Stimulated activated CD4-positive, alpha-beta T cell treated with anti-CD3 and anti-CD28 coated beads, Interleukin-1b, Interleukin-23, amount 100 ng/mL, for 1 hour (primary cell): ENCODE measurements at places on chromosomes 2 and 18.

- DNase-seq: no peak
Observed at GRCh38 chr2:195392446-195393336, 264.3 kb upstream of the SLC39A10 start.

DNA sequence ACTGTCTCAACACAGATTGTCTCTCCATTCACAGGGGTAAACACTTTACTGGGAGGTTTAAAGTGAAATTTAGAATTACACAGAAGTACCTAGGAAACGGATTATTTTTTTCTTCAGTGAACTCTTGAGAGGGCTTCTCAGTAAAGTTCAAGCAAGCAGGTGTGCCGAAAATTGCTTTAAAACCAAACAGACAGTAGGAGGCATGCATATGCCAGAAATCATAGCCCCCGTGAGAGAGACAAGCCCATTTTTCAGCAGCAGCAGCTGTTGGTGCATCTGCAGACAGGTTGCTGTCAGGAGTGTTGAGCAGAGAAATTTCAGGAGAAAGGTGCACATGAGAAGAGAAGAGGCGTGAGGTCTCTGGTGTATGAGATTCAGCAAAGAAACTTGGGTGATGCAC, 2115.5 kb upstream of the CELF4 start:
- DNase-seq: no peak

DNA sequence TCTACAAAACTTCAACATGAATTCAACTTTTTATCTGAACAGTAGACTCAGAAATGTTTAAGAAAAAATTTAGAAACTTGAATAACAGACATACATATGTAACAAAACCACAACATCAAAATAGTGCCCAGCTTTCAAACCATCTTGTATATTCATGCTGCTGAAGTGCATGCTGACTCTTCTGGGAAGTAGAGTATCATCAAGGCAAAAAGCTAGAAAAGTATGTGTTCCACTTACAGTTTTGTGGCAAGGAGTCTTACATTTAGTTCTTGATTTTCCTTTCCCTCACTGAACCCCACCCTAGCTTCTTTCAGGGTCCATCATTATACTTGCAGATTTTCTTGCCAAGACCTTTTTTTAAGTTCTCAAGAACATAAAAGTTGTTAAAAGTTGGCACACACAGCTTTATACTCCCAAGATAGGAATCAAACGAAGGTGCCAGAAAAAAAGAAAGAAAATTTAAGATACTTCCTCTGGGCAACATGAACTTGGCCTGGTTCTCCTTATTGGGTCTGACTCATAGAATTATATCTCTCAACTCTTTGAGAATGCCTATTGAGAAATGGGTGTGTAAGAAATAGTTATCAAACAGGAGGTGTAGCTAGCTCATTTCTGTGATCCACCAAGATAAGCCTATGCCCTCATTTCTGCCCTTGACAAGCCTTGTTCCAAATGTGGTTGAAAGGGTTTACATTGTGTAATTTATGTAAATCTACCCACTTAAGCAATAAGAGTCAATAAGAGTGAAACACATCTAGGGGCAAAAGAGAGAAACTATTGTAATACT, 667.6 kb upstream of the ACVR2A start:
- DNase-seq: no peak

GRCh38 chr2:110837446-110838409, 105.4 kb downstream of the ACOXL start:
- no peak for DNase-seq

DNA sequence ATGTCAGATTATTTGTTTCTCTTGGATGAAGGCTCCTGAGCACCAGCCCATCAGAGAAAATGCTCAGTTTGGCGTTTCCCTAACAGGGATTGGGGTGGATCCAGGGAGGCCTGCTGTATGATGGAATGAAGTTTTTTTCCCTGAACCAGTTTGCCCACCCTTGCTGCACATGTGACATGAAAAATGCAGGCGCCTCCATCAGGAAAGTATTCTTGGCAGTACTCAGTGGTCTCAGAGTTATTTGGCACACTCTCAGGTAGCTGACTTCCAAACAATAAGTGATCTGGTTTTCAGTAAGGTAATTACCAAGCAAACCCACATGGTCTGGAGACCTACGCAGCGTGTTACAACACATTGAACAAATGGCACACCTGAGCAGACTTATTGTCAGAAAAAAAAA, 254.9 kb downstream of the PAX3 start:
- DNase-seq: no peak

DNA sequence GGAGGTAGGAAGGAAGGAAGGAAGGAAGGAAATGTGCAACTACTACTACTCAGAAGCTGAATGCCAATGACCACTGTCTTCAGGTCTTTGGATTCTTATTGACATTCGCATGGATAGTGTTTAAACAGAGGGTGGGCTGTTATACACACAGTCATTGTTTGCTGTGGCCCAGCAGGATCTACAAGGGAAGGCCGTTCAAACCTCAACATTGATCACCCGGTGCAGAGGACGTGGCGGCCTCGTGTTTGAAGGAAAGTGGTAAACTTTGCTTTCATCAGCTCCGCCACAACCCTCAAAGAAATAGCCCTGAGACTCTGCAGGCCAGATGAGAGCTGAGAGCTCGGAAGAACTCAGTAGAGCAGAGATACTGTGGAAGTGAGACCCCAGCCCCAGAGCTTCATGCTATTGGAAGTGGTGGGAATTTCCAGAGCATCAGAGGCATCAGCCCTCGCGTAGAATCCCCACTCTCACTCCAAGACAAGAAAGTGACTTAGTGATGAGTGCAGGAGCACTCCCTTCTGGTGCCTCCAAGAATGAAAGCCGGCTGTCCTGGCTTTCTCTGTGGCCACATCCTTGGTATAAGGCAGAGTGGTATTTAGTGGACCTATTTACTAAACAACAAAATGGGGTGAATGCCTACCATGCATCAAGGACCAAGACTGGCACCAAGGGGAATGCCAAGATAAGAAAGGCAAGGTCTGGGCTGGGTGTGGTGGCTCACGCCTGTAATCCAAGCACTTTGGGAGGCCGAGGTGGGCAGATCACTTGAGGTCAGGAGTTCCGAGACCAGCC, 10.1 kb upstream of the ROCK2 start:
- DNase-seq: no peak

- no peak for DNase-seq
Observed at GRCh38 chr2:235627682-235628081, 133.8 kb downstream of the AGAP1 start.

DNA sequence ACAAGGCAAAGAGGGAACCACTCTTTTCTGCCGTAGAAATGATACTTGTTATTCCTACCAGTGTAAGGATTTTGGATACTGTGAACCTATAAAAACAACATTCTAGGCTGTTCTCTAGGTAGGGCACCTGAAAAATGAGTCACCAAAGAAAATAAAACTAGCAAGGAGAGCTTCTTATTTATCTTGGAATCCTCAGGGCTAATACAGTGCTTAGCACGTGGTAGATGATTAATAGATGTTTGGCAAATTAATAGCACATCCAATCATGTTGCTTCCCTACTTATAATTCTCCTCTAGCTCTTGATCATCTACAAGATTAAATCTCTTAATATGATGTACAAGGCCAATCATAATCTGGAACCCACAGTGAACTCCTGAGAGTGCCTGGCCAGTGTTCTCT, 73.1 kb downstream of the AAK1 start:
- DNase-seq: no peak
